Fibroblast of the aortic adventitia (primary cell): ENCODE measurements at places on chromosomes 2 and 18.

GRCh38 chr2:33342705-33343104, 133.7 kb upstream of the RASGRP3 start:
- DNase-seq: no peak

GRCh38 chr2:71336802-71337201, 5.2 kb downstream of the ZNF638 start:
- peak; percentile 88 for DNase-seq

DNA sequence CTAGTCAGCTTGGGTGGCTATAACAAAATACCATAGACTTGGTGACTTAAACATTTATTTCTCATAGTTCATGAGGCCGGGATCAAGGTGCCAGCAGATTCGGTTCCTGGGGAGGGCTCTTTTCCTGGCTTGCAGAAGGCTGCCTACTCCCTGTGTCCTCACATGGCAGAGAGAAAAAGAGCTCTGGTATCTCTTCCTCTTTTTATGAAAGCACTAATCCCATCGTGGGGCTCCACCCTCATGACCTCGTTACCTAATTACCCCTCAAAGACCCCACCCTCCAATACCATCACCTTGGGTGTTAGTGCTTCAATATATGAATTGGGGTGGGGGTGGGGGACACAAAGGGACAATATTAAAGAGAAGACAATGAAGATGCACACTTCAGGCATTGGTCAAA, 67.1 kb upstream of the CCBE1 start:
- DNase-seq: no peak

DNA sequence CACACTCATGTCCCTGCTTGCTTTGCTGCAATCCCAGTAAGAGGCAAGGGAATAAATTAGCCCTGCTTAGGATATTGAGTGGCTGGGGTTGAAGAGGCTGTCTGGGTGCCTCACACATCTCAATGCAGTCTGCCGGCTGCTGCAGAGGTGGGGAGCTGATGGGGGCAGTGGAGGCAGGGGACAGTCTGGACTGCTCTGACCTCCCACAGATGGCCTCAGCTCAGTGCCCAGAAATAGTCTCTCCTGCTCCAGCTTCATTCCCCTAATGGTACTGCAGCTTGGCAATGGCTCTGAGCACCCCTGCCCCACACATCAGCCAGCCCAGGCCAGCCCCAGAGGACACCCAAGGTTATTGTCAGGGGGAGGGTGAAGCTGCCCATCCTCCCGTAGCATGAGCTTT, 21.5 kb upstream of the TNS1 start:
- DNase-seq: no peak

DNA sequence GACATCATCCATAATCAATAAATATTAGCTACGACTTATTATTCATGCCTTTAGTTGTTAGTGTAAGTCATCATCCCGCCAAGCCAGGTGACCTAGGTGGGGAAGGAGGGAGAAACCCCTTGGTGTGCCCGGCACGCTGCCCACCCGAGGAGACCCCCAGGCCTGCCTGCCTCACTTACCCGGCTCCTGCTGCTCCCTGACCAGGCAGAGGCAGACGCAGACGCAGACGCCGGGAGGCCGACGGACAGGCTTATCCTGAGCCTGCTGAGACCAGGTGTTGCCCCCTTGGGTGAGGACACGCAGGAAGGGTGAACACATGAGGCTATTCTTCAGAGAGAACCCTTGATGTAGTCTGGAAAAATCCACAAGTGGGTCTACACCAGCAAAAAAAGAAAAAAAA, 401.8 kb downstream of the GALR1 start:
- no peak for DNase-seq

DNA sequence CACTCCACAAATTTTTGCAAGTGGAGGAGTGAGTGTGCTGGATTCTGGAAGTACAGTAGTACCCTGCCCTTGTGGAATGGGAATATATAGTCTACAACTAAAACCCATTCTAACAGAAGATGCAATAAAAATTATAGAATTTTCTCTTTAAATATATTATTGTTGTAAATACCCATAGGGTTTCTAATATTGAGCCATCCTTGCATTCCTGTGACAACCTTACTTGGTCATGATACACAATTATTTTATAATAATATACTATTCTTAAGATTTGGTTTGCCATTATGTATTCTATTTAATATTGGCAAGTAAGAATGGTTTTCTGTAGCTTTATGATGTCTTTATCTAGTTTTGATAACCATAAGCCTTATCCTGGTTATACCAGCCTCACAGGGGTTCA, 52.2 kb downstream of the EML6 start:
- no peak for DNase-seq

GRCh38 chr2:121454549-121455090, 76.1 kb upstream of the RNU4ATAC start:
- no peak for DNase-seq

- DNase-seq: no peak
Observed at GRCh38 chr2:105822186-105822585, 77.5 kb downstream of the NCK2 start.

- DNase-seq: no peak
Observed at GRCh38 chr2:240523451-240524281, 34.1 kb downstream of the ANKMY1 start.

- no peak for DNase-seq
Observed at GRCh38 chr2:28499282-28499681, 3.4 kb downstream of the PLB1 start.

GRCh38 chr2:43238813-43239212, 12.4 kb upstream of the ZFP36L2 start:
- no peak for DNase-seq
